ENCODE measurements at places on chromosomes 7 and 10. TPM values are rescaled to one million over a fixed set of nuclear protein-coding genes. Genes with fewer than 3 reads are reported as not detected.

Gene PPP1R17
- total RNA-seq = not detected

Gene CH25H
- 4.4 TPM for total RNA-seq

Gene GRID2IP
- 0.41 TPM for total RNA-seq

Gene PNLIPRP2
- not detected for total RNA-seq
